ENCODE measurements at places on chromosomes 6 and 20.

DNA sequence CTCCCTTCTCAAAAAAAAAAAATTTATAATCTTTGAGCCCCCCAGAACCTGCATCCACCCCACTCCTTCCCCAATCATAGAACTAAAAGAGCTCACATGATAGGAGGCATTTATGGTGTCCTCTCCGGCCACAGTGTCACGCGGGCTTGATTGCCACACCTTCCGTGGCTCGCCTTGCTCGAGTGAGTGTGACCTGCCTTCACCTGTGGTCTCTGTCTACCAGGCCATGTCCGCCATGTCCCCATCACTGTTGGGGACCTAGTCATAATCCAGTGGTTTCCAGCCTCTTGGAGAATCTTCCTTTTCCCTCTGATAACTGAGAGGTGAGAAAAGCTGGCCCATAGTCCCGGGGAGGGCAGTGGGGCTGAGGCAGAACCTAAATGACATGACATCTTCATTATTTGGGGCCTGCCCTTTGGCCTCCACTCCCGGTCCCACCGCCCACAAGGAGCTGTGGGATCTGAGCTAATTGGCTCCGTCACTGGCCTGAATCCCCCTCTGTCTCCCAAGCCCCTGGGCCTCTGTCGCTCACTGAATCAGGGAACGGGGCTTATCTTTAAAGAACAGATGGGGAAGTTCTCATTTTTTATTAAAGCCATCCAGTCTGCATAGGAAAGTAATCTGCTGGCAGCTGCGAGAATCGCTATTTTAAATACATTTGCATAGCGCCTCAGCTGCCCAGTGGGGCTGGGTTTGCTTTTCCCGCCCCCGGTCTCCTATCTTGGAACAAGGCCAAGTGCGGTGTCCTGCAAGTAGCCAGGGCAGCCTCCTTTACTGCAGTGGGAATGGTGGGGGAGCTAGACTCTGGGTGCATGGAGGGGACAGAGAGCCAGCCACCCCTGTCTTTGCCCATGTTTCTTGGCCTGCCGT lies 197.6 kb upstream of the PMEPA1 start:
- no peak for DNase-seq

DNA sequence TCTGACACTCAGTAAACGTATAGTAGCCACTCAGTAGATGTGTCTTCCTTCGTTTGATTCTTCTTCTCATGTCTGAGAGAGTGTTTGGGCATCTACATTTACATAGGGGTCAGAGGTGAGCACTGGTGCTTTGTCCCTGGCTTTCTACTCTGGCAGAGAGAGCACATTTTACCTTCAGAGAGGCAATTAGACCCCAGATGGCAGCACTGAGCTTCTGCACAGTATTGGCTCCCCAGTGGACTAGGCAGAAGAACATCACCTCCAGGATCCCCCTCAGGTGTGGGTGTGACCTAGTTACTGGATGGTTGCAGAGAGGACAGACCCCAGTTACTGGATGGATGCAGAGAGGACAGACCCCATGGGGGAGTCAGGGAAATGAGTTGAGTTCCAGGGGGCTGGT lies 327.2 kb downstream of the DHX35 start:
- no peak for DNase-seq

- no peak for DNase-seq
These were observed 353.0 kb upstream of the MAP3K7 start for GRCh38 chr6:90939906-90940305.

GRCh38 chr6:107402533-107402932 lies 56.8 kb downstream of the PDSS2 start:
- no peak for DNase-seq

GRCh38 chr6:166684866-166685265 lies 57.8 kb upstream of the RPS6KA2 start:
- DNase-seq, result no peak

DNA sequence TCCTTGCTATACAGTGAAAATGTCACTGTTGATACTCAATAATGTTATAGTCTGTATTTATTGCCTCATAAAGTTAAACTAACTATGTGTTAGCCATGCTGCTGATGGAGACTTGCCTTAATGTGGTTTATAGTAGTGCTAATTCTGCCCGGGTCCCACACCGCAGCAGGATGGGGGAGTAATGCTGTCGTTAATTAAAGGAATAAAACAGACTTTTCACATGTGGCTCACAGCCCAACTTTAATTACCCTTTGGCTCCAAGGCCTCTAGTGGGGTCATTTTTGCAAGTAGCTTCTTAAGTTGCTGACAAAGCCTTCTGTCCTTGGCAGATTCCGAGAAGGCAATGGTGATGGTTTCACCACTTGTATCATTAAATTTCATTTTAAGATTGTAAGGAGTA lies 634.3 kb downstream of the TBC1D32 start:
- DNase-seq, result no peak

GRCh38 chr20:62724692-62725595 lies 16.3 kb downstream of the NTSR1 start:
- peak; percentile 0 for DNase-seq

DNA sequence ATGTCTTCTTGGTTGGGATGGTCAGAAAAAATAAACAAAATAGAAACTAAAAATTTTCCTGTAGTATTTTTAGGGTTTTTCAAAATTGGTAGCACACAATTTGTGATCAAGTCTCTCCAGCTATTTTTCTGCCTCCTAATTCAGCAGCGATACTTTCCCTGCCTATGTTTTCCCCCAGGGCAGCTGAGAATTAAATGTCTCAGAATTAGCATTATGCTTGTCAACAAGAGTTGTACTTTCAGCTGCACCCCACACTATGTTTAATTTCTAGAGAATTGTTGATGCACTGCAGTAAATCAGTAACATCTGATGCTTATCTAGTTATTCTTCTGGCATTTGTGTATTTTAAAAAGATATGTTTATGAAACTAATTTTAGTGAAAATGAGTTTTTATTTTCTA lies 34.2 kb upstream of the ZNF337 start:
- DNase-seq, result no peak

GRCh38 chr20:507761-508332 lies 35.7 kb downstream of the CSNK2A1 start:
- DNase-seq, result no peak

GRCh38 chr6:170545405-170545804 lies 7.7 kb downstream of the PSMB1 start:
- no peak for DNase-seq

- DNase-seq, result no peak
These were observed 11.8 kb downstream of the JPH2 start for GRCh38 chr20:44174996-44175765.

DNA sequence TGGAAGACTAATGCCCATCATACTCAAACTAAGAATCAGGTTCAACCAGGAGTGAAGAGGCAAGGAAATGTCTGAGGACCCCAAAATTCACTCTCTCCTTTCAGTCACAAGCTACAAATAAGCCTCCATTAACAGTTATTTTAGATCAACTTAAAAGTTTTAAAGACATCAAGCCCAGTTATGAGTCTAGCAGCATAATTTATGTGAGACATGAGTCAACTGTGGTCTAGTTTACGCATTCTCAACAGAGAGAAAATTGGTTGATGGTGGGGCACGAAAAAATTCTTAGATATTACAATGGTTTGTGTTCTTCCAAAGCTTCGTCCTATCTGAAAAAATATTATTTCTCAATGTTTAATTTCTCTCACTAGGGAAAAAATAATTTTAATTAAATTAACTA lies 204.9 kb upstream of the NT5E start:
- DNase-seq, result no peak

DNA sequence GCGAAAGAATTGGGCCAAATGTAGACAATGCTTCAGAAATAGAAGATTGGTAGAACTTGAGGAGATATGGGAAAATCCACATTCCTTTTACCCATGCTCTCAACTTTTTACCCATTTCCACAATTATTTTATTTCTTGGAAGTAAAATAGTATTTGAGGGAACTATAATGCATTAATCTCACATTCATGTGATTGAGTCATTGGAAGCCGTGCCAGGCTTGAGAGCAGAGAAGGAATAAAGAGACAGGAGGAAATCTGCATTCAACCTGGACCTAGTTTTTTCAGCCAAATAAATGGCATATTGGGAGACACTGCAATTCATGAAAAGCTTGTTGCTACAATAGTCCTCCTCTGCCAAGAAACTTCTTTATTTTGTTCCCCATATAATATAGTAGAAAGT lies 2.8 kb upstream of the NUP153 start:
- no peak for DNase-seq

DNA sequence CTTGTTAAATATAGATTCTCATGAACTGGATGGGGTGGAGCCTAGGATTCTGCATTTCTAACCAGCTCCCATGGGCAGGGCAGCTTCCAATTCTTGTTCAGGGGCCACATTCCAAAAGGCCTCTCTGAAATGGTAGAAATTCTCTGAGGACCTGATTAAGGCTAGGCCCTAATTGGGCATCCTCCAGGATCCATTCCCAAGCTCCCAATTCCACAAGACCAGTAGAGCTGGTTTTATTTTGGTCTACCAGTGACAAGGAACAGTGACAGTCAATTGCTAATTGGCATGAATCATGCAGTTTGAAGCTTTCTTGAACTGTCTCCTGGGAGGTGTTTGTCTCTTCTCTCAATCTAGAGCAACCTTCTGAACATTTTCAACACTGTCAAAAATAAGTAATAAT lies 3.0 kb downstream of the THBD start:
- no peak for DNase-seq

- no peak for DNase-seq
These were observed 12.7 kb downstream of the TRIM27 start for GRCh38 chr6:28910901-28911690.

- DNase-seq, result peak; percentile 1
These were observed 76.3 kb downstream of the MTFR2 start for GRCh38 chr6:136173519-136174507.

- DNase-seq, result no peak
These were observed 306.7 kb downstream of the PLCB1 start for GRCh38 chr20:8438748-8439147.

GRCh38 chr6:38646166-38646878 lies 6.6 kb upstream of the BTBD9 start:
- DNase-seq, result no peak

GRCh38 chr6:43714311-43715055 lies 26.9 kb upstream of the MRPS18A start:
- no peak for DNase-seq

- DNase-seq, result no peak
These were observed 220.2 kb downstream of the UST start for GRCh38 chr6:148967011-148967520.

DNA sequence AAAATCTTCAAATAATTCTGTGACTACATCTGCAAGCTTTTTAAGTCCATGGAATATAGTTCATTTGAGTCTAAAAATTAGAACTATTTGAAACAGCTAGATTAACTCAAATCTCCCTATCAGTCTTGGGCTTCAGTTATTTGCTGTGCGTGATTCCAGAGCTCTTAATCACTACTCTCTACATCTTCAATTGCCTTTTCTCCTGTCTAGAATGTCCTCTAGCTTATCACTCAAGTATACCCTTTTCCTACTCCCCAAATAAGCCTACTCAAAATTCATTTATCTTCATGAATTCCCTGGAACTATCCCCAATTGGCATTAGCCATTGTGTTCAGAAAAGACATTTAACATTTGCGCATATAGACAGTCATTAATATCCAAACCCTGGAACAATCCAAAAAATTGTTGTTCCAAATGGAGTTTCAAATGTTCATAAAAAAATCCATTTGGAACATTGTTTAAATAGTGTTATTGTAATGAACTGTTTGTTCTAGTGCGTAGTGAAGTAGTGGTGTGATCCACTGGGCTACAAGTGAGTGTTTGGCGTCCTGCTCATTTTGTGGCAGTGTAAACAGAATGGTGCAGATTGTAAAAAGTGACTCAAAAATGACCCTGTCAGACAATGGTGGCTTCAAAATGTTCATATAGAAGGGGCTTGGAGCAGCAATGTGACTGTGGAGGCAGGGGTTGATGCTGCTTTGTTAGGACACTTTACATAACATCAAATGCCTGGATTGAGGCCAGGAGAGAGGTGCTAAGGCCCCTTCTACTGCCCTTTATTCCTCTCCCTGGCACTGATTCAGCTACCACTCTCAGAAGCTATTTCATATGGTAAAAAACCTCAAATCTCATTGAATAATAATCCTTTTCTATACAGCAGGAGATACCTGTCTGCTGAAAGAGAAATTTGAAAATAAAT lies 122.3 kb downstream of the KIF6 start:
- no peak for DNase-seq

GRCh38 chr20:46192376-46192944 lies 74.3 kb downstream of the CD40 start:
- DNase-seq, result no peak

GRCh38 chr6:118588626-118589025 lies 40.5 kb downstream of the PLN start:
- DNase-seq, result no peak

GRCh38 chr6:127403636-127404035 lies 55.6 kb downstream of the KIAA0408 start:
- no peak for DNase-seq

- DNase-seq, result no peak
These were observed 178.8 kb downstream of the SCP2D1 start for GRCh38 chr20:18992418-18992817.

GRCh38 chr6:102742028-102742427 lies 1348.5 kb downstream of the GRIK2 start:
- no peak for DNase-seq

DNA sequence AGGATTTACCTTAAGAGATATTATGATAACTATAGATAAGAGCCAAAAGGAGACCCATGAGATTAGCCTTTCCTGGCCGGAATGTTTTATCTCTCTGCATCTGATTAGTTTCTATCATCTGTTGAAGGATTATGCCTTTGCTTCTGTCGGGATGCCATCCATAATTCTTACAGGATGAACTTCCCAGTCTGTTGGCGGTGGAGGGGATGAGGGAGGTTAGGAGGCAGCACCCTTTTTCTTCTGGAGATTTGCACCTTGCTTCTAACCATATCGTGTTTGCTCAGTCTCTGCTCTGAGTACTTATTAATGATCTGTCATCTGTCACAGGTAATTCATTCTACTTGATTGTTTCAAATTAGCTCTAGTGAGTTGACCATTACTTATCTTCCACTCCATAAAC lies 292.1 kb downstream of the KHDC1L start:
- DNase-seq, result no peak

DNA sequence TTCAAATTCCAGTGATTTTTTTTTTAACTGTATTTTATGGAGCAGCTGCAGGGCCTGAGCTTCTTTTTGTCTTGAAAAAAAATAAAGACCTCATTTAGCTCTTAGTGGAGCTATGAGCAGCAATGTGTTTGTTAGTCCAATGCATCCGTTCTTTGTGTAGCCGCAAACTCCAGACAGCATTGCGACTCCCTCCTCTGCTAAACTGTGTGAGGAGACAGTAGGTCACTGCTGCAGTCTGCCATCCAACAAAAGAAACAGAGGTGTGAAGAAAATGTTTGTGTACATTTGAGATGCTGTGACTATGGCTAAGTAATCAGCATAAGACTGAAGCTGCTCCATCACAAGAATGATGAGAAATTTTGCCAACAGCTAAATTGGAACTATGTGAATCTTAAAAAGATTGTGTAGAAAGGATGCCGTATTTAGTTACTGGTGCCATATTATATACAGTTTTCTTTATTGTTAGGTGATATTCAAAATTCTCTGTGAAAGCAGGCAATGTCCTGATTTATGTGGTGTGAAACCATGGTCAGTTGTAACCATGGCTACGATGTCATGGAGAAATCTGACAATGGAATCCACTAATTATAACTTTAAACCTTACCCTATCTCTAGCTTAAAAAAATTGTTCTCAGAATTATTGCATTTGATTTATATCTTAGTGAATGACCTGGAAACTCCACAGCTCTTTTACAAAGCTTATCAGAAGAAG lies 428.8 kb upstream of the EPHA7 start:
- no peak for DNase-seq
